NCI-H526 (cell line): ENCODE measurements at places on chromosomes 11 and 22.
A peak's percentile ranks its signal among the peaks of the same experiment; 100 is the strongest.

- no peak for DNase-seq
Measured at GRCh38 chr11:107713009-107713408, 1.2 kb upstream of the SLN start.

- no peak for DNase-seq
Measured at GRCh38 chr11:7546324-7546791, 32.6 kb downstream of the PPFIBP2 start.

GRCh38 chr11:119755356-119756071, 26.5 kb upstream of the NECTIN1 start:
- no peak for DNase-seq

DNA sequence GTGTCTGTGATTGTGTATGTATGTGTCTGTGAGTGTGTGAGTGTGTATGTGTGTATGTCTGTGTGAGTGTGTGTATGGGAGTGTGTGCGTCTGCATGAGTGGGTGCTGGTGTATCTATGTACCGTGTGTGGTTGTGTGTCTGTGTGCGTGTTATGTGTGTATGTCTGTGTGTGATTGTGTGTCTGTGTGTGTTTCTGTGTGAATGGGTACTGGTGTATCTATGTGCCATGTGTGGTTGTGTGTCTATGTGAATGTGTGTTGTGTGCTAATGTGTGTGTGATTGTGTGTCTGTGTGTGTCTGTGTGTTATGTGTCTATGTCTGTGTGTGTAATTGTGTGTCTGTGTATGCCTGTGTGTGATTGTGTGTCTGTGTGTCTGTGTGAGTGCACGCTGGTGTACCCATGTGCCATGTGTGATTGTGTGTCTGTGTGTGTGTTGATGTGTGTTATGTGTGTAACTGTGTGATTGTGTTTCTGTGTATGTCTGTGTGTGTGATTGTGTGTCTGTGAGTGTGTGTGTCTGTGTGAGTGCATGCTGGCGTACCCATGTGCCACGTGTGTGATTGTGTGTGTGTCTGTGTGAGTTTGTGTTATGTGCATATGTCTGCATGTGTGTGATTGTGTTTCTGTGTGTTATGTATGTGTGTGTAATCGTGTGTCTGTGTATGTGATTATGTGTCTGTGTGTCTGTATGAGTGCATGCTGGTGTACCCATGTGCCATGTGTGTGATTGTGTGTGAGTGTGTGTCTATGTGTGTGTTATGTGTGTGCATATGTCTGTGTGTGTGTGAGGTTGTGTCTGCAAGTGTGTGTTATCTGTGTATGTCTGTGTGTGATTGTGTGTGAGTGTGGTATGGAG, 6.8 kb upstream of the CACNA1I start:
- DNase-seq = no peak

- no peak for DNase-seq
Measured at GRCh38 chr11:78100676-78101472, 21.2 kb upstream of the NDUFC2 start.

DNA sequence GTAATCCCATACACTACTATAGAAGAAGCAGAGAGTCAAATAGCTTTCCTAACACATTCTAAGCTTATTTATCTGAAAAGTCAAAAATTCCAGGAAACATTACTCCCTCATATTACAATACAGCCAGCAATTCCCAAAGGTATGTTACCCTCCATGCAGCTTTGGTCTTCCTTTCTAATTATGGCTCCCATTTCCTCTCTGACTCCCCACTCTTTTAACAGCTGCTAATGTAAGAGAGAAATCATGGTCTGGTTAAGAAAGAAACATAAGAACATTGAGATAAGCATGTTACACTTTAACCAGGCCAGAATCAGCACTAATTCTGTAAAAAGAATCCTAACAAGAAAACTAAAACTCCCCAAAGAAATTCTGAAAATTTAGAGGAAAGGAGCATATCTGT, 6.8 kb downstream of the PPP2R1B start:
- no peak for DNase-seq

DNA sequence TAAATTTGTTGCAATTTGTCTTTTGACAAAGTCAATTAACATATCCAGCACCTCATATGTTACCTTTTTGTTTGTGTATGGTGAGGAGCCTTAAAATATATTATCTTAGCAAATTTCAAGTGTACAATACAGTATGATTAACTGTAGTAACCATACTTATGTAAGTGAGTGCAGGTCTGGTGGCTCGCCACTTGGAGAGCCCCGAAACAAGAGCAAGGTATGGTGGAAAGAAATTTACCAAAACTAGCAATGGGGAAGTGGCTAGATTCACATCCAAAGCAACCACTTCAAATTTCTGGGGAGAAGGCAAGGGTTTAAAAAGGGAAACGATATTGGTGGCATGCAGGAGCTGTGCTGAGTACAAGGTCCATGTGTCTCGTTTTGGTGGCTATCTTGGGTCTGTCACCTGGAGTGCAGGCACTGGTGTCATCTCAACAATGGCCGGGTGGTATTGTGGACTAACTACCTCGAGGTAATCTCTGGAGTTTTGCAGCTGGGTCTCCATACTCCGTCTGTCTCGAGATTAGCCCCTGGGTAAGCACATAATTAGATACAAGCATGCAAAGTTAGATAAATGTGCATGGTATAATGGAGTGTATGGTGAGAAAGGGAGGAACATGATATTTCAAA, 8.2 kb upstream of the FNBP4 start:
- DNase-seq = no peak

GRCh38 chr22:49093192-49093880, 734.3 kb downstream of the BRD1 start:
- no peak for DNase-seq

DNA sequence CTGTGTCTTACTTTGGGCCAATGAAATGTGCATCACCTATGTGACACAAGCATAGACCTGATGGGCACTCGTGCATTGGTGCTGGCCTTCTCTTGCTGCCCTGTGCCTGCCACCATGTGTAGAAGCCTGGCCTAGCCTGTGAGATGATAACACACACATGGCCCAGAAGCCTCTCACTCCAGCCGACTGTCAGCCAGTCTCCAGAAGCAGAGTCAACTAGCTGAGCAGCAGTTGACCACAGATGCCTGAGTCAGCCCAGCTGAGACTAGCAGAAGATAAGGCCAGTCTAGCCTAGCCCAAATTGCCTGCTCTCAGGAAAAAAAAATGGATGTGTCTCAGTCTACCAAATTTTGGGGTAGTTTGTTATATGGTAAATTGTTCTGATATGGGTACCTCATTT, 46.2 kb downstream of the CSNK2A3 start:
- no peak for DNase-seq

- DNase-seq = no peak
Measured at GRCh38 chr22:49307870-49308269, 519.8 kb downstream of the BRD1 start.

GRCh38 chr11:75237050-75237449, 3.5 kb upstream of the TPBGL start:
- DNase-seq = no peak

DNA sequence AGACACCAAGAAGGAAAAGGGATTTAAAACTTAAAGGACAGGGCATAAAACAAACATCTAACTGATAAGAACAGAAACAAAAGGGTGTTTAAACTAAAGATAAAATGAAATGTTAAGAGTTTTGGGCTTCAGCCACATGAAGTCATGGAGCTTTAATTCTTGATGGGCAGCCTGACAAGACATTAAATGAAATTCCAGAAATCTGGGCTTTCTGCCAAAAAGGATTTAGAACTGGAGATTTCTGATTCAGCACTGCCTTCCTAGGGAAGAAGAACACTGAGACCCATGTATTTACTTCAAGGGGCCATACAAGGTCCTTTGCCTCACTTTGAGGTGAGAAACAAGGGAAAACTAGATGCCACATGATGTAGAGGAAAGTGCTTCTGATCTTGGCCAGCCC, 355.9 kb upstream of the RAG2 start:
- no peak for DNase-seq

DNA sequence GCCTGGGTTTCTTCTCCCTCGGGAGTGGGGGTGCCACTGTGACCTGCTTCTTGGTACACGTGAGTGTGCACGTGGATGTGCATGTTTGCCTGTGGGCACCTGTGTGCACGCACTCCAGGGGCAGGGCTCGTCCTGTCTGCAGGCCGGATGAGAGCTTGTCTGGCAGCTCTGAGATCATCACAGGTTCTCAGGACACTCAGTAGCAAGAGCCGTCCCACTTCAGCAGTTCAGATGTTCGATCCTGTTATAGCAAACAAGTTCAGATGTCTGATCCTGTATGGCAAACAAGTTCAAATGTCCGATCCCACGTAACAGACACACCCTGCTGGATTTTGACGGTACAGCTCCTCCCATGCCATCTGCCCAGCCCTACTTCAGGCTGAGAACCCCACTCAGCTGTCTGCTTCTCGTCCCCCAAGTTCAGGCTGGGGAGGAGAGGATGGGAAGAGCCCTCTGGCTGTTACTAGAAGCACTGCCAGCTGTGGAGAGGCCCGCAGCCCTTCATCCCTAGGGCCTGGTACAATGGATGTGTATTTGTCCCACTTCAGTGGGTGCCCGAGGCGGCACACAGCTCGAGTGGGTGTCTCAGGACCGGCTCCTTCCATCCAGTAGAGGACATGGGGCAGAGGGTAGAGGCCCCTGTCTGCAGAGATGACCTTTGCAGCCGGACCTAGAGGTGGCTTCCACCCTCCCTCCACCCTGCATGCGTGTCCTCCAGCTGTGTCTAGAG, 1126.9 kb downstream of the BRD1 start:
- DNase-seq = no peak

DNA sequence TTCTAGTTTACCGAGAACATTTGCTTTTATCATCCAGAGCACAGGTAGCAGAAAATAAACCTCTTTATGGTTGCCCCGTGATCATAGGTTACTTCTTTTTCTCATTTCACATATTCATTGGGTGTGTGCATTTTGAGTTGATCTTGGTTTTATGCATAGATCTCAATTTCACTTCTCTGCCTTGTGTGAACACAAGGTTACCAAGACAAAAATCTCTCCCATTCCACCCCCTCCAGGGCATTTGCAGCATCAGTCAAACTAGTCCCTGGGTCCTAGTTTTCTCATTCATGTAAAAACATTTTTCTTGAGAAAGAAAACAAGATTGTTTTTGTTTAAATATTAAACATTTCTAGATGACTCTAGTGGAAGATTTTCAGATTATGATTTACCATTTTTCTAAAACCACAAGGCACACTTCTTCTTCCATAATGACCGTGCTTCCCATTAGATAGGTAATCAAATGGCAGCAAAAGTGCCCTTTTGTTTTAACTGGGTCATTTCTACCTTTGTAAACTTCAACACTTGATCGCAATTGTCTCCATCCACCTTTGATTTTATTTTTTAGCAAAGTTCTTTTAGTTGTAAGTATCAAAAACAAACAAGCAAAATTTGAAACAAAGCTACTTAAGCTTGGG, 526.6 kb upstream of the CADM1 start:
- no peak for DNase-seq

DNA sequence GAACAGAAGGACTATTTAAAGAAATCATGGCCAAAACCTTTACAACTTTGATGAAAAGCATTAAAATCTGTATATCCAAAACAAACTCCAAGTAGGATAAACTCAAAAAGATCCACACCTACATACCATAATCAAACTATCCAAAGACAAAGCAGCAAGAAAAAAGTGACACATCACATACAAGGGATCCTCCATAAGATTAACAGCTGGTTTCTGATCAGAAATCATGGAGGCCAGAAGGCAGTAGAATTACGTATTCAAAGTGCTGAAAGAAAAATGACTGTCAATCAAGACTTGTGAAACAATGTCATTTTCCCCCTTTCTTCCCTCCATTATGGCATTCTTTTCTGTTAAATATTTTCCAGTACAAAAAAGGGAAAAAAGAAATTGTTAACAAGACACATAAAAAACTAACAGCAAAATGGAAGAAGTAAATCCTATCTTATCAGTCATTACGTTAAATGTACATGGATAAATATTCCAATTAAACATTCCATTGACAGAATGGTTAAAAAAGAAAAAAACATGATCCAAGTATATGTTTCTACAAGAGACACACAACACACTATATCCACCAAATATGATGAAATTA, 34.2 kb upstream of the ARHGAP32 start:
- no peak for DNase-seq

DNA sequence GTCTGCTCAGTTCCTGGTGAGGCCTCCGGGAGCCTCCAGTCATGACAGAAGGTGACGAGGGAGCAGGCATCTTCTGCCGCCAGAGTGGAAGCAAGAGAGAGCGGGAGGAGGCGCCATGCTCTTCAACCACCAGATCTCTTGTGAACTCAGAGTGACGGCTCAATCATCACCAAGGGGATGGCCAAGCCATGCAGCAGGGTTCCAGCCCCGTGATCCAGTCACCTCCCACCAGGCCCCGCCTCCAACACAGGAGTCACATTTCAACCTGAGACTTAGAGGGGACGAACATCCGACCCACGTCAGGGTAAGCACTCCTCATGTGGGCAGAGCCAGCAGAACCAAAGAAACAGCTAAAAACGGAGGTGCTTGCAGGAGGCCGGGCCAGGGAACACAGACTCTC, 1470.5 kb downstream of the BRD1 start:
- DNase-seq = no peak

GRCh38 chr11:2797121-2797711, 88.4 kb downstream of the CDKN1C start:
- peak; percentile 82 for DNase-seq
